ENCODE measurements at places on chromosomes 16 and 17. TPM values are rescaled to one million over a fixed set of nuclear protein-coding genes. Genes with fewer than 3 reads are reported as not detected.

GRCh38 chr16:67780847-67781564 lies 25.4 kb downstream of the RANBP10 start:
- peaks cover 7% of the 10 kb centered on the region for H3K36me3 ChIP-seq
- no peaks in the 10 kb centered on the region for H3K27me3 ChIP-seq
- peak overlapping the region; percentile 32 for H3K4me3 ChIP-seq
- peaks cover 20% of the 10 kb centered on the region for H3K4me1 ChIP-seq

DNA sequence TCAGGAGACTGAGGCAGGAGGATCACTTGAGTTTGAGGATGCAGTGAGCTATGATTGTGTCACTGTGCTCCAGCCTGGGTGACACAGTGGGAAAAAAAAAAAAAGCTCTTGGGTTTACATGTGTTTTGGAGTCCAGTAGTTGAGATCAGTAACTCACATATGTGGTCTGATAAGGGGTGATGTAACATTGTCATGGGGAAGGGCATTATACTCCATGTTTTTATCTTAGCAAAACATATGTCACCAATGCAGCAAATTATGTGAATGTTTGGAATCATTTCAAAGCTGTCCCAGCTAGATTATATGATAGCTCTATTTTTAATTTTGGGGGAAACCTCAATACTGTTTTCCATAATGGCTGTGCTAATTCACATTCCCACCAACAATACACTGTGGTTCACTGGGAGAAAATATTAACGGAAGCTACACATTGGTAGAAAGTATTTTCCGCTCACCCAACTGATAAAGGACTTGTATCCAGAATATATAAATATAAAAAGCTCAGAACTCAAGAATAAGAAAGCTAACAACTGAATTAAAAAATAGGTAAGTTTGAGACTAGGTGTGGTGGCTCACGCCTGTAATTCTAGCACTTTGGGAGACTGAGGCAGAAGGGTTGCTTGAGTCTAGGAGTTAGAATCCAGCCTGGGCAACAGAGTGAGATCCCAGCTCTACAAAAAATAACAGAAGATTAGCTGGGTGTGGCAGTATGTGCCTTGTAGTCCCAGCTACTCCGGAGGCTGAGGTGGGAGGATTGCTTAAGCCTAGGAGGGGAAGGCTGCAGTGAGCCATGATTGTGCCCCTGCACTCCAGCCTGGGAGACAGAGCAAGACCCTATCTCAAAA lies 224.1 kb upstream of the TBX2 start:
- DNase-seq: no peak
- peaks cover 7% of the 10 kb centered on the region for H3K4me1 ChIP-seq
- peaks cover 2% of the 10 kb centered on the region for H3K27me3 ChIP-seq
- no peak overlapping the region for H3K4me3 ChIP-seq

GRCh38 chr17:27573971-27574525 lies 56.9 kb upstream of the LGALS9 start:
- DNase-seq: no peak
- H3K27me3 ChIP-seq: no peaks in the 10 kb centered on the region
- H3K4me3 ChIP-seq: no peak overlapping the region
- peaks cover 36% of the 10 kb centered on the region for H3K36me3 ChIP-seq
- peaks cover 87% of the 10 kb centered on the region for H3K4me1 ChIP-seq

DNA sequence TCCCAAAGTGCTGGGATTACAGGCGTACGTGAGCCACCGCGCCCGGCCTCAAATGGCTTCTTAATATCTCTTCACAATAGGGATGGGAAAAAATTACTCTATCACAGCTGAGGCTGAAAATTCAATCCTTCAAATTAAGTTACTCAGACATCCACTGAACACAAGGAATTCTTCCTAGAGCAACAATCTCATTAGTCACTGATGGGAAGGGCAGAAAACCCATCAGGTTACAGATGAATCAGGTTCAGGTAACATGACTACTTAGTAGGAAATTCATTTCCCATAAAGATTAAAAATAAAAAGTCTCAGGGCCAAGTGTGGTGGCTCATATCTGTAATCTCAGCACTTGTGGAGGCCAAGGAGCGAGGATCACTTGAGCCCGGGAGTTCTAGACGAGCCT lies 42.5 kb upstream of the ABR start:
- no peak overlapping the region for H3K27ac ChIP-seq
- H3K4me1 ChIP-seq: no peaks in the 10 kb centered on the region
- H3K36me3 ChIP-seq: no peaks in the 10 kb centered on the region

- H3K4me1 ChIP-seq: no peaks in the 10 kb centered on the region
- H3K36me3 ChIP-seq: no peaks in the 10 kb centered on the region
- no peaks in the 10 kb centered on the region for H3K27me3 ChIP-seq
- H3K27ac ChIP-seq: no peak overlapping the region
Measured at GRCh38 chr16:16861546-16861945, 482.6 kb downstream of the NPIPA7 start.

- H3K27ac ChIP-seq: no peak overlapping the region
- H3K36me3 ChIP-seq: no peaks in the 10 kb centered on the region
Measured at GRCh38 chr16:83438326-83438725, 369.5 kb upstream of the HSBP1 start.

GRCh38 chr17:7867881-7868329 lies 10.1 kb downstream of the CYB5D1 start:
- DNase-seq: no peak
- no peaks in the 10 kb centered on the region for H3K27me3 ChIP-seq
- H3K27ac ChIP-seq: peak overlapping the region; percentile 33

DNA sequence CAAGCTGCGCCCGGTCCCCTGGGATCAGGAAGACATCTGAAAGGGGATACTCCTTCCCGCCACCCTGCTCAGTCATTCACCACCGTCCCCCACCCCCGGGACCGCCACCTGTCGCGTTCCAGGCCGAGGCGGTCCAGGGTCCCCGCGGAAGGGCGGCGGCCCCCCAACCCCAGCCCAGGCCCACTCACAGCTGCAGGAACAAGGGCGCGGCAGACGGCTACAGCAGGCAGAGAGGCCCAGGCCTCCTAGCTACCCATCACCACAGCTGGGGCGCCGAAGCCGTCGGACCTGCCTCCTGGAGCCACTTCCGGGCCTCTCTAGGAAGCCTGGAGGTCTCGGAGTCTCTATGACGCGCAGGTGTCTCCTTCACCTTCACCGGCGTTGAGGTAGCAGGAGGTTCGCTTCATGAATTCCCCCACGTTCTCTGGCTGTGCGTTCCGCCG lies at the start of gene SDR42E1:
Gene SDR42E1, minus strand, starts transcription at position 272 of the 443 bp plus-strand sequence. CDS start 10,612 bp downstream, outside the sequence.
- H3K27ac ChIP-seq: peak within 1 kb of the TSS; percentile 55
- peaks cover 30% of the 10 kb centered on the region for H3K36me3 ChIP-seq
- peaks cover 12% of the 10 kb centered on the region for H3K4me1 ChIP-seq
- peak; percentile 43 for DNase-seq

- H3K4me3 ChIP-seq: no peak overlapping the region
- DNase-seq: no peak
- H3K27me3 ChIP-seq: no peaks in the 10 kb centered on the region
- H3K36me3 ChIP-seq: no peaks in the 10 kb centered on the region
Measured at GRCh38 chr16:65910291-65910690, 456.2 kb upstream of the CDH5 start.

DNA sequence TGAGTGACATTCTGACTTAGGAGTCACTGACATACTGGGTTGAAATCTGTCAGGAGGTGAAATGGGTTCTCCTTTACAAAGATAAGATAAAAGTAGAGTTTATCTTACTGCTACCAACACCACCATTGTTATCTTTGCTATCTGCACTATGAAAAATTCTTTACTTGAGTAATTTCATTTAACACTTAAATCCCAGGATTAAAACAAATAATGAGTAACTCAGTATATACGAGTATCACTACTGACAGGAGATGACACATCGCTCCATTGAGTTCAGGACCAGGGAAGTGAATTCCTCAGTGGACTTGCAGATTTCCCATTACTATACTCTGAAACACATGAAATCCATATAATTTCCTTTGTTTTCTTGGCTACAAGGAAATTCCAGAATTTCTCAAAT lies 242.1 kb upstream of the NLRP1 start:
- peaks cover 4% of the 10 kb centered on the region for H3K4me1 ChIP-seq
- H3K36me3 ChIP-seq: no peaks in the 10 kb centered on the region
- no peak for DNase-seq
- H3K4me3 ChIP-seq: no peak overlapping the region

DNA sequence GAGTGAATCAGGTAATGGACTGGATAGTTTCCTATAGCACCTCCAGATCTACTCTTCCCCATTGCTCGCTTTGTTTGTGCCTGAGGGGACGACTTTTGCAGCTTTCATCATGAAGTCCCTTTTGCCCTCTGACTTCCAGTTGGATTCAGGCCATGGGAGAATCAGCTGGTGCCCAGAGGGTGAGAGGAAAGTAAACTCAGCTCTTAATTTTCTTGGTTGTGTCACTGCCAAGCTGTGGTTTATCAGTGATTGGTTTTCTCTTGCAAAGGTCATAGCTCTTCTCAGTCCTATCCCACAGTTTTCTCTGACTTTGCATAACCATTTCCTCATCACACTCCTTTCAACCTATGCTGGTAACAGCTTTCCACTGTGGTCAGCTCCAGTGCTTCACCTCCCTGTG lies 200.1 kb downstream of the KCNJ2 start:
- DNase-seq: no peak
- H3K4me1 ChIP-seq: no peaks in the 10 kb centered on the region
- no peaks in the 10 kb centered on the region for H3K36me3 ChIP-seq

- peaks cover 3% of the 10 kb centered on the region for H3K36me3 ChIP-seq
- no peak overlapping the region for H3K4me3 ChIP-seq
- no peaks in the 10 kb centered on the region for H3K27me3 ChIP-seq
- H3K4me1 ChIP-seq: peaks cover 22% of the 10 kb centered on the region
- H3K27ac ChIP-seq: no peak overlapping the region
- DNase-seq: no peak
Measured at GRCh38 chr16:53209877-53210276, 155.1 kb downstream of the CHD9 start.

GRCh38 chr16:85507342-85507741 lies 105.8 kb upstream of the GSE1 start:
- H3K27ac ChIP-seq: no peak overlapping the region
- no peaks in the 10 kb centered on the region for H3K27me3 ChIP-seq
- H3K36me3 ChIP-seq: no peaks in the 10 kb centered on the region
- no peak for DNase-seq
- H3K4me1 ChIP-seq: no peaks in the 10 kb centered on the region
- no peak overlapping the region for H3K4me3 ChIP-seq

PRDM7 gene
- total RNA-seq: not detected

HMOX2 gene
- 75.2 TPM for total RNA-seq
